ENCODE measurements at places on chromosomes 7 and 10. TPM values are rescaled to one million over a fixed set of nuclear protein-coding genes. Genes with fewer than 3 reads are reported as not detected.

The BTBD16 gene
- total RNA-seq: not detected

The GDF10 gene
- 3.1 TPM for total RNA-seq

The BCAP29 gene
- 66.9 TPM for total RNA-seq

The LIPK gene
- not detected for total RNA-seq

The PNLIP gene
- not detected for total RNA-seq

The HABP2 gene
- 0.31 TPM for total RNA-seq

The EN2 gene
- not detected for total RNA-seq

The BNIP3 gene
- total RNA-seq: 35.1 TPM

The PAX2 gene
- total RNA-seq: not detected

Measured in occipital lobe (tissue), 3 donors.